ENCODE measurements at places on chromosomes 7 and 10. TPM values are rescaled to one million over a fixed set of nuclear protein-coding genes. Genes with fewer than 3 reads are reported as not detected.

GRCh38 chr7:48224042-48224441 is 52.8 kb downstream of the ABCA13 start:
- DNase-seq = no peak

DNA sequence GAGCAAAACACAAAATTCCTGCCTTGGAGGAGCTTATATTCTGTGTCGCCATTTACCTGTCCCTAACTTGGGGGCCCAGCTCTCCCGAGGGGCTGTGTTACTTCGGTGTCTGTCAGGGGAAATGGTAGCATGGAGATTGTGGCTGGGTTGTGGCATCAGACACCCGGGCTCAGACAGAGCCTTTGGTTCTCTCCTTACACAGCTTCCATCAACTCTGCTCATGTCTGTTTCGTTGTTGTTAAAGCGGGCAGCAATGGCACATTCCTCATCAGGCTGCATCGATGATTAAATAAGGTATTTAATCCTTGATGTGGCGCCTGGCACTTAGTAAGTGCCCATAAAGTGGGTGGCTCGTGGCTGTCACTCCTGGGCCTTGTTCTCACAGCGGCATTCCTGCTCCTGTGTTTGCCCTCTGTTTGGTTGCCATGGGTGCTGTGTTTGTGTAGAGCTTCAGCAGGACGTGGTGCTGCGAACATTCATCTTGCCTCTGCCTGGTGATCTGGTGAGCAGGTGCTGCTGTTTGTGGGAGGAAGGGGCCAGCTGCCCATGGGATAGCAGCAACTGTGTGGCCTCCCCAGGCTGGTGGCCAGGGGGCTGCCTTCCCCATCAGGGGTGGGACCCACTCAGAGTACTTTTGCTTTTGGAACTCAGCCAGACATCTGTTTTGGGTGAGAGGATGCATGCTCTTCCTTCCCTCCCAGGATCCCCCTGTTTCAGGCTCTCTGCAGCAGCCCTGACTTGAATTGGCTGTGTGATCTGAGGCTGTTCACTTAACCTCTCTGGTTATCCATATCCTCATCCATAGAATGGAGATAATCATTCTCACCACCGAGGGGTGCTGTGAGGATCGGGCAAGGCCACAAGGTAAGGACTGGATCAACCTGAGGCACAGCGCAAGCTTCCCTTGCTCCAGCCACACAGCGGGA is 207.2 kb upstream of the SVIL start:
- peak; percentile 34 for DNase-seq

- DNase-seq = no peak
These were observed 99.6 kb upstream of the PCDH15 start for GRCh38 chr10:54900584-54900983.

Gene ANKRD1
- 10.8 TPM for total RNA-seq

GRCh38 chr10:130121486-130122079 is 11.0 kb upstream of the C10orf143 start:
- no peak for DNase-seq

Gene MRPS17
- total RNA-seq = 15.2 TPM

Gene FMC1
- 6.4 TPM for total RNA-seq

Measured in IMR-90 (cell line).